ENCODE measurements at places on chromosomes 2 and 18. TPM values are rescaled to one million over a fixed set of nuclear protein-coding genes. Genes with fewer than 3 reads are reported as not detected.

- H3K27me3 ChIP-seq, result no peaks in the 10 kb centered on the region
- H3K4me1 ChIP-seq, result no peaks in the 10 kb centered on the region
- H3K36me3 ChIP-seq, result no peaks in the 10 kb centered on the region
- no peak for DNase-seq
- H3K4me3 ChIP-seq, result no peak overlapping the region
Measured at GRCh38 chr2:201999279-201999678, 34.4 kb upstream of the FZD7 start.

DNA sequence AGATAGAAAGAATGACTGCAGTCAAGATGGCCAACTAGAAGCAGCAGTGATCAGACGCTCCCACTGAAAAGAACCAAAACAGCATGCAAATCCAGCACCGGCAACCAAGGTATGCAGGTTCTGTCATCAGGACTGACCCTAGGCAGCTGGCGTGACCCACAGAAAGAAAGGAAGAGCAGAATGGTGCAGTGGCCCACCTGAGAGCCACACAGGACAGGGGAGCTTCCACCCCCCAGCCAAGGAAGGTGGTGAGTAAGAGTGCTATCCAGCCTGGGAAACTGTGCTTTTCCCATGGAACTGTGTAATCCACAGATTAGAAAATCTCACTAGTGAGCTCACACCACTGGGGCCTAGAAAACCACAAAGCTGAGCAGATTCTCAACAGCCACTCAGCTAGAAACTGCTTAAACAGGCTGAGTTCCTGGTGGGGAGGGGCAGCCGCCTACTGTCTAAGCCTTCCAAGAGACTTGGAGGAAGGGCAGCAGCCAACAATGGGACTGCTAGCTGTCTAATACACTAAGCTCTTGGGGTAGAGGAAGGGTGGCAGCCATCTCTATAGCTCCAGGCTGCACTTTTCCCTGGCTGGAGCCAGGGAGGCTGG, 127.9 kb downstream of the EVA1A start:
- DNase-seq, result no peak
- H3K27me3 ChIP-seq, result no peaks in the 10 kb centered on the region
- H3K36me3 ChIP-seq, result no peaks in the 10 kb centered on the region
- H3K4me3 ChIP-seq, result no peak overlapping the region
- H3K27ac ChIP-seq, result no peak overlapping the region

DNA sequence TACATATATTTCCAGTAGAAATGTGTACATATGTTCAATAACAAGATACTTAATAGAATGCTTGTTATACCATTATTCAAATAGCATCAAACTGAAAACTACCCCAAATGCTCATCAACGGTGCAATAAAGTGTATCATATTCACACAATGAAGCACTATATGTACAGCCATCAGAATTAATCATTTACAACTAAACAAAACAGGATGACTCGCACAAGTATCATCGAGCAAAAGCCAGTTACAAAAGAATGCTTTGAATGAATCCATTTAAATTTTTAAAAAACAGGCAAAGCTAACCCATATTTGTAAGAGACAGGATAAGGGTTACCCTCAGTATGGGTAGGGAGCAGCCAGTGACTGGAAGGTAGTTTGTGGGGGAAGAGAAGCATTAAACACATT, 132.8 kb upstream of the PDE1A start:
- no peak overlapping the region for H3K27ac ChIP-seq
- no peak overlapping the region for H3K4me3 ChIP-seq
- no peaks in the 10 kb centered on the region for H3K27me3 ChIP-seq
- H3K4me1 ChIP-seq, result no peaks in the 10 kb centered on the region

The REL gene
- 13.3 TPM for total RNA-seq

All from PC-9 (cell line).